ENCODE measurements at places on chromosomes 1 and 21.

DNA sequence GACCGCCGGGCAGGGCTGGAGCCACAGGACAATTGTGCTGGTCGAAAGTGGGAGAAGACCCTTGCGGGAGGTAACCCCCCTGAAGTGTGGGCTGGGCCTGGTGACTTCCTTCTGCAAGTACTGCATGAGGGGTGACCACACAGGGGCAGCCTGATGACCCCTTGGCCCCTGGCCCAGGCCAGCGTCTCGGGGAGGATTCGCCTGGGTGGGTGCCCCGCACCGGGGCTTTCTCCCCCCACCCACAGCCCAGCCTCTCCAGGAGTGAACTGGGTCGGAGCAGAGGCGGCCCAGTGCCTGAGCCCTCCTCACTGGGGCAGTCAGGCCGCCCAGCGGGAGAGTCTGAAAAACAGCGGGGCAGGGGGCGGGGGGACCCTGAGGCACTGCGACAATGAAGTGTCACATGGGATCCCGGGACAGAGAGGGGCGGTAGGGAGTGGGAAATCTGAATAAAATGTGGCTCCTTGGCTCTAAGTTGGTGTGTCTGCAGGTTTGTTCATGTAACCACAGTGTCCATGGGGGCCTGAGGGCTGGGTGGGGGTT is 1.6 kb upstream of the DNMT3L start:
- DNase-seq = no peak
- H3K27ac ChIP-seq = no peak overlapping the region
- H3K4me3 ChIP-seq = no peak overlapping the region
- H3K4me1 ChIP-seq = peaks cover 9% of the 10 kb centered on the region

GRCh38 chr1:153343040-153343681 is 5.5 kb downstream of the PGLYRP4 start:
- H3K36me3 ChIP-seq = no peaks in the 10 kb centered on the region
- H3K4me1 ChIP-seq = no peaks in the 10 kb centered on the region
- no peak overlapping the region for H3K4me3 ChIP-seq
- H3K27me3 ChIP-seq = no peaks in the 10 kb centered on the region
- no peak overlapping the region for H3K27ac ChIP-seq

DNA sequence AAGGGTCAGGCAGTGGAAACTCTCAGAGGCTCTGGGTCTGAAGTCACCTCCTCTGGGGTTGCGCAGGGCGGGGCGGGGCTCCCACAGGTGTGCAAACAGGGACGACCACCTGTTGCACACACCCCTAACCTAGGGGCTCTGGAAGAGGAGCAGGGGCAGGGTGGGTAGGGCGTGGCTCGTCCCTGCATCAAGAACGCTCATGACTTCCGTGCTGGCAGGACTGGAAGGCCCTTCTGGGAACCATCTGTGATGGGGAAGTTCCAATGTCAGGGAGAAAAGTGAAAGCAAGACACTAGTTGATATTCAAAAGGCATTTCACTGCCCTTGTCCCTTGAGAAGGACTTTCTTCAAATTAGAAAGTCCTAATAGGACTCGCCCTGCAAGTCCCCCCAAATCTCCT is 22.1 kb upstream of the CLSTN1 start:
- no peak overlapping the region for H3K4me3 ChIP-seq
- no peaks in the 10 kb centered on the region for H3K27me3 ChIP-seq
- H3K27ac ChIP-seq = no peak overlapping the region
- H3K4me1 ChIP-seq = peaks cover 56% of the 10 kb centered on the region
- no peak for DNase-seq

- H3K4me3 ChIP-seq = no peak overlapping the region
- no peaks in the 10 kb centered on the region for H3K27me3 ChIP-seq
- no peaks in the 10 kb centered on the region for H3K4me1 ChIP-seq
- H3K27ac ChIP-seq = no peak overlapping the region
Measured at GRCh38 chr1:179353546-179353945, 12.2 kb upstream of the AXDND1 start.

DNA sequence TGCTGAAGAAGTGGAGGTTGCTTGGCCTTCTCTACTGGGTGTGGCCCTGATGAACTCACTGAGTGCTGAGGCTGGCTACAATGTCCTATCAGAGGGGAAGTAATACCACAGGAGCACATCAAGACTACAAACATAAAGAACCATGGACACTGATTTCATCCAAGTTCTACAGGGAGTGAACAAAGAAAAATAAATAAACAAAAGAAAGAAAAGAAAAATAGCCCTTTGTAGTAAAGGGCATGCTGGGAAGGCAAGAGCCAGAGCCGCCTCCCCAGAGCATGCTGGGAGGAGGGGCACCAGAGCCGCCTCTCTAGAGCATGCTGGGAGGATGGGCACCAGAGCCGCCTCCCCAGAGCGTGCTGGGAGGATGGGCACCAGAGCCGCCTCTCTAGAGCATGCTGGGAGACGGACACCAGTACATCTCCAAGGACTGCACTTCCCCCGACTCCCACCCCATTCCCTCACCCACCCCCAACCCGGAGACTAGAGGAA is 65.9 kb downstream of the LAMC2 start:
- no peaks in the 10 kb centered on the region for H3K4me1 ChIP-seq
- no peak for DNase-seq
- no peaks in the 10 kb centered on the region for H3K27me3 ChIP-seq
- H3K27ac ChIP-seq = no peak overlapping the region
- H3K36me3 ChIP-seq = peaks cover 32% of the 10 kb centered on the region

DNA sequence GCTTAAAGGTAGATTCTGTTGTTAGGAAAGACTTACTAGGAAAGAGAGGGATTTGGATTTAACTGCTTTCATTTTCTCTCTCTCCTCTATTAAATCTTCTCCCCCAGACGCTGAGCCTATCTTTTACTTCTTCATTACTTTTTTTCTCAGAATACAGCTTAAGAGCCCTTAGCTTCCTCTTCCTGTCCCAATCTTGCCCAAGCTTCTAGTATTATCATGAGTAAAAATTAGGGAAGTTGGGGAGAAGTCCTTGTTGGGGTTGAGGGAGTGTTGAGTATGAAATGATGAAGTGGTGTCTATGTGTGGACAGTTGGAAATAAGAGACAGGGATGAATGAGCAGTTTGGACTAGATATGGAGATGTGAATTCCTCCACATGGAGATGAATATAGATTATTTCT is 35.0 kb downstream of the ACP6 start:
- no peak for DNase-seq
- H3K4me1 ChIP-seq = peaks cover 5% of the 10 kb centered on the region
- no peak overlapping the region for H3K4me3 ChIP-seq
- H3K27ac ChIP-seq = no peak overlapping the region
- H3K36me3 ChIP-seq = peaks cover 3% of the 10 kb centered on the region

- no peaks in the 10 kb centered on the region for H3K27me3 ChIP-seq
- no peak for DNase-seq
- H3K36me3 ChIP-seq = no peaks in the 10 kb centered on the region
- H3K27ac ChIP-seq = no peak overlapping the region
- H3K4me3 ChIP-seq = no peak overlapping the region
Measured at GRCh38 chr1:95994643-95995042, 726.9 kb upstream of the PTBP2 start.

- no peak overlapping the region for H3K27ac ChIP-seq
- peaks cover 2% of the 10 kb centered on the region for H3K4me1 ChIP-seq
- H3K4me3 ChIP-seq = no peak overlapping the region
- no peak for DNase-seq
- H3K36me3 ChIP-seq = no peaks in the 10 kb centered on the region
Measured at GRCh38 chr1:103457886-103458455, 67.5 kb upstream of the RNPC3 start.

- DNase-seq = no peak
- no peaks in the 10 kb centered on the region for H3K36me3 ChIP-seq
- no peak overlapping the region for H3K27ac ChIP-seq
- no peak overlapping the region for H3K4me3 ChIP-seq
- no peaks in the 10 kb centered on the region for H3K27me3 ChIP-seq
- H3K4me1 ChIP-seq = no peaks in the 10 kb centered on the region
Measured at GRCh38 chr1:232813760-232814159, 8.5 kb downstream of the MAP10 start.

GRCh38 chr1:115179397-115180079 is 90.2 kb upstream of the TSPAN2 start:
- no peak for DNase-seq
- no peak overlapping the region for H3K4me3 ChIP-seq
- H3K27me3 ChIP-seq = no peaks in the 10 kb centered on the region
- peaks cover 4% of the 10 kb centered on the region for H3K4me1 ChIP-seq

DNA sequence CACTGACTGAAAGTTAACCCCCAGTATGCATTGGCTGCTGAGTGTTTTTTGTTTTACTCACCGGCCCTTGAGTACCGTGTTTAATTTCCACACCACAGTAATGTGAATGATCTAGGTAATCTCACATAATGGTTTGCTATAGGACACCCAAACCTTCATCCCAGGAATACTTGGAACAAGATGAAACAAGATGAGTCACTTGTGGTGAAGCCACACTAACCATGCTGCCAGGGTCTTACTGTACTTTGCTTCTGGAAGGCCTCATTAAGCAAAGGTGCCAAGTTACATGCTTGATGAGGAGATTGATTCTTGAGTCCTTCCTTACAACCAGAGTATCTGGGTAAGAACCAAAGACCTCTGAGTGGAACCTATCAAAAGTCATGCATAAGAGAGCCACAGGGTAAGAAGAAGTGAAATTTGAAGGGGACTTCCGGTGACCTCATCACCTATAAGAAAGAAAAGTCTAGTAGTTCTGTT is 163.3 kb downstream of the NRIP1 start:
- H3K36me3 ChIP-seq = no peaks in the 10 kb centered on the region
- no peaks in the 10 kb centered on the region for H3K27me3 ChIP-seq
- no peak for DNase-seq
- H3K4me3 ChIP-seq = no peak overlapping the region
- H3K4me1 ChIP-seq = no peaks in the 10 kb centered on the region

DNA sequence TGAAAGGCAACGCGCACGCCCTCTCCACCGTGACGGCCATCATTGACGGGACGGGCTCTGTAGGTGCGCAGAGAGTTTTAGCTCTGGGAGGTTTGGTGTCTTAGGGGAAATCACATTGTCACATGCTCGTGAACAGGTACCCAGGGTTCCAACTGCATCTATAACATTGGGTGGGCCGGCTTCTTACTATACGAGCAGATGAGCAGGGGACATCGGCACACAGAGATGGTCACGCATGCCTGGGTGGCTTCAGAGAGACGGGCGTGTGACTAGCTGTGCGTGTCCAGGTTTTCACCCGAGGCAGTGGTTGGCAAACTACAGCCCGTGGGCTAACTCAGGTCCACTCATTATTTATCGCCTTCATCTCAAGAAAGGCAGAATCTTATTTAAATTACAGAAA is 54.7 kb downstream of the SLC37A1 start:
- no peak overlapping the region for H3K4me3 ChIP-seq
- peaks cover 74% of the 10 kb centered on the region for H3K36me3 ChIP-seq
- no peak for DNase-seq

- H3K4me3 ChIP-seq = no peak overlapping the region
- H3K4me1 ChIP-seq = no peaks in the 10 kb centered on the region
- no peak for DNase-seq
- peaks cover 37% of the 10 kb centered on the region for H3K36me3 ChIP-seq
- no peaks in the 10 kb centered on the region for H3K27me3 ChIP-seq
Measured at GRCh38 chr1:23080885-23081284, 61.6 kb downstream of the KDM1A start.

DNA sequence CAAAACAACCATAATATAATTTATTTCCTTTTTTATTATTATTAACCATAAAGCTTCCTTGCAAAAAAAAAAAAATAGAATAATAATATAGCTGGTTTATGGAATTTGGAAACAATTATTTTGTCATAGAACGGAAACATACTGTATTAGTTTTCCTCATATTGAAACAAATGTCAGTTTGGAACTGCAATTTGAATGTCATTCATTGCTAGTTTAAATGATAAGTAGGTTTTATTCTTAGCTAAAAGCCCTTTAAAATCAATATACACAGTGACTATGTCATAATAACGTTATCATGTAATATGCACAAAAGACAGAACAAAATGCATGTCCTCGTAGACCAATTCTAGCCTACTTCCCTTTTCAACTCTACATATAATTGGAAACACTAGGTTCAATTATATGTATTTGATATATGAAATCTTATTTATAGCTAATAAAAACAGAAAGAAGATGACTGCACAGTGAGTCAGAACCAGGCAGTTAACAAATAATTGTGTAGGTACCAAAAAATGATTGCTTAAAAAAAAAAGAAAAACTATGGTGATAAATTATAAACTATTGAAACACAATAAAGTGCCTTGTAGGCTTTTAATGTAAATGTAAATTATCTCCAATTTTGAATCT is 85.2 kb upstream of the EXO1 start:
- H3K27me3 ChIP-seq = no peaks in the 10 kb centered on the region
- H3K27ac ChIP-seq = no peak overlapping the region
- H3K4me1 ChIP-seq = no peaks in the 10 kb centered on the region
- no peaks in the 10 kb centered on the region for H3K36me3 ChIP-seq
- no peak for DNase-seq
